IPS DF 6.9 (cell line): ENCODE measurements at places on chromosomes 16 and 17.

DNA sequence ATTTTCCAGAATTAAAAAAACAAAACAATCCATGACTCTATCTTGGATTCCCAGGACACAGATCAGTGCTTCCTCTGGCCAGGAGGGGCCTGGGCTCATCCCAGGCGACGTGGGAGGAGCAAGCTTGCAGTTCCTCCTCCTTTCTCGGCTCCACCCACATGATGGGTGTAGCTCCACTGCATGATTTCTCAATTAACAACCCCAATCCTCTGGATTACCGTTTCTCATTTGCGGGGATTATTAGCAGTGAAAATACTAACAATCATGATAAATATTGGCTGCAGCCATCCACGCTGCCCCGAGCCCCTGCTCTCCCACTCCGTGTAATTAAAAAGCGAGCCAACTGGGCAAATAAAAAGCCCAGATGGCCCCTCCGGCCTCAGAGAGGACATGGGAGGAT lies 46.4 kb upstream of the SDK2 start:
- DNase-seq = no peak

DNA sequence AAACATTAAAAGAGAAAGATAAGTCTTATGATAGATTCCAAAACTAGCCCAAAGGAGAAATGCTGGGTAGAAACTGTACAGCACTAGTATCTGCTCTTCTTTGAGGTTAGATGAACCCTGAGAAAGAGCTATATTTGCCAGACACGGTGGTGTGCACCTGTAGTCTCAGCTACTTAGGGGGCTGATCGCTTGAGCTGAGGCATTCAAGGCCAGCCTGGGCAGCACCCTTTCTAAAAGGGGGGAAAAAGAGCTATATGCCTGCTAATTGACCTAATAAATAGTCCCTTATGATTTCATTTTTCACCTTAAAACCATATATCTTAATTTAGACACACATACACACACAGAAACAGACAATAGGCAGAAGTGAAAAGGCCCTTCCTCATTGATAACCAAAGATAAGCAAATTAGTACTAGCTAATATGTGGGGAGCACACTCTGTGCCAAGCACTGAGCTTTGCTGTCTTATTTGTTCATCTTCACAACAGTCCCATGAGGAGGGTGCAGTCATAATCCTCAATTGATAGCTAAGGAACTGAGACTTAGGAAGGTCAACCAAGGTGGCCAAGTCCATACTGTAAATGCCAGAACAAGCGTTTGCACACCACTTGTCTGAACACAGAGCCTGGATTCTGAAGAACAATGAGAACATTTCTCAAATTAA lies 56.6 kb upstream of the NLK start:
- DNase-seq = no peak

GRCh38 chr17:63911657-63912100 lies 621 bp upstream of the CSHL1 start:
- no peak for DNase-seq

GRCh38 chr17:49552070-49552751 lies 23.5 kb upstream of the NXPH3 start:
- no peak for DNase-seq

DNA sequence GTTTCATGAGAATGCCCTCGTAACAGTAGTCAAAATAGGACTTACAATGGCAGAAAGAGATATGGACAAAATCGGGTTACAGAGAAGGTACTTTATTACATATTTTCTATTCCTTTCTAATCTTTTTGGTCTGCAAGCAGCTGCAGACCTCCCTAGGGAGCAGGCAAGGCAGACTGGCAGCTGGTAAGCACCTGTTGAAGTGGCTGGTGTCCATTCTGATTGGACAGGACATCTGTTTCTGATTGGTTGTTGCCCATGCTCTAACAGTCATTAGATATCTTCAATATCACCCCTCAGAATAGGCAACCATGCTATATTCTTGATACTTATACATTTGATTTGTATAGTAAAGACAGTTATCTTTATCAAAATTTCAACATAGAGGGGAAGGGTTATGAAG lies 606.3 kb downstream of the KCNJ2 start:
- DNase-seq = no peak

DNA sequence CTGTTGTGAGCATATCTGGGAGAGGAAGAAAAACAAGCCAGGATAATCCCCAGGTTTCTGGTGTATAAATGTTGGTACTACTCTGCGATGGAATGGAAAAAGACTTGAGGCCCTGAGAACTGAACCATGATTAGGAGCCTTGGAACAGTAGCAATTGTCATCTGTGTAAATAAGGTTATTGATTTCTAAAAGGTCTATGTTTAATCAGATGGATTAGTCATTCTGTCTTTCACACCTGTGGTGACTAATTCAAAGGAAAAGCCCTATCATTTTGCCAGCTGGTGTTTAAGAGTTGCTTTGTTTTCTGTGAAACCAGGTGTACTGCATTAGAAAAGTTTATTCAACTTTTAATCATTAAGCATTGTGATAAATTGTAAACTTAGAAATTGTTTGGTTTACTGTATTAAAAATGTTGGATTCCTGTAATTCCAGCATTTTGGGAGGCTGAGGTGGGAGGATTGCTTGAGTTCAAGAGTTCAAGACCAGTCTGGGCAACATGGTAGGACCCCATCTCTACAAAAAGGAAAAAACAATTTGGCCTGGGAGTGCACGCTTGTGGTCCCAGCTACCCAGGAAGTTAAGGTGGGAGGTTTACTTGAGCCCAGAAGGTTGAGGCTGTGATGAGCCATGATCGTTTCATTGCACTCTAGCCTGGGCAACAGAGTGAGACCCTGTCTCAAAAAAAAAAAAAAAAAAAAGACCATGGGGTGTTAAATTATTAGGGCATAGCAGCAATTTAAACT lies 29.0 kb upstream of the KPNB1 start:
- no peak for DNase-seq

DNA sequence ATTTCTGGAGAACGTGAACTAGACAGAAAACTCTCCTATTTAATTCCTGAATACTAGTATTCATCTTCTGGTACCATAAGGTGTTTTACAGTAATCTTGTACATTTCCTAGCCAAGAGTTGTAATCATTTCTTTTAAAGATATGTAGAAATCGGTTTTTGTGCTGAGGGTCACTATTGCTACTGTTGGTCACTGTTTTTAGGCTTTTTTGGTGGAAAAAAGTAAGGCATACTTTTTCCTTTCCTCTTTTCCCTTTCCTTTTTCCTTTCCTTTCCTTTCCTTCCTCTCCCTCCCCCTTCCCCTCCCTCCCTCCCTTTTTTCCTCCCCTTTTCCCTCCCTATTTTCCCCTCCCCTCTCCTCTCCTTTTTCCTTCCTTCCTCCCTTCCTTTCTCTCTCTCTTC lies 706.4 kb upstream of the GOT2 start:
- DNase-seq = no peak

DNA sequence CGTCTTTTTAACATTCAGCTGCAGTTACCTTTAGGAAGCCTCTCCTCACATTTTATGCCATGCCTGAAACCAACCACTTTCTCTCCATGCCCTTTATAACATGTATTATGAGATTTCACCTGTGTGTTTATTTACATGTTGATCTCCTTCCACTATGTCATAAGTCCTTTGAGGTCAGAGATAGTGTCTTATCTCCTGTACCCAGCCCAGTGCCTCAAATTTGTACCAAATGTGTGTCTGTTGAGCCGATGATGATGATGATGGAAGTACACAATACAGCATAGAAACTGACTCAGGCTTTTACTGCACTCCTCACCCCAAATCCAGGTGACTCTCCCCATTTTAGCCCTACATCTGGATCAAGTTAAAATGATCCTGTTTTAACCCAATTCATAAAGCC lies 179.5 kb upstream of the CACNG5 start:
- DNase-seq = no peak

- DNase-seq = no peak
These were observed 12.9 kb upstream of the WFIKKN1 start for GRCh38 chr16:617855-618254.

DNA sequence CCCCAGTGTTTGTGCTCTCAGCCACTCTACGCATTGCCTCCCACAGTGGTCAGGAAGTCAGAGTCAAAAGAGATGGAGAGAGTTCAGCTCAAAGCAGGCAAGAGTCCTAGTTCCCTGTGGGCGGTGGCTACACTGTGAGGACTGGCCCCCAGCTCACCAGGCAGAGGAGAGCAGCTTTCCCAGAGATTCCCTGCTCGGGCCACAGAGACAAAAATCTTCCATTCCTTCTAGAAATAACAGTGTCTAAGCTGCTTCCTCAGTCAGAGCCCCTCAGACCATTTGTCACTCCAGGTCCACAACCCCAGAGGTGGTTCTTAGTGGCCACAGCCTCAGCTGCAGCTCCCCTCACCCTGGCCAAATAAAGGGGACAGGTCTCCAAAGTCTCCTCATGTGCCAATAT lies 263.0 kb upstream of the RPL38 start:
- no peak for DNase-seq

DNA sequence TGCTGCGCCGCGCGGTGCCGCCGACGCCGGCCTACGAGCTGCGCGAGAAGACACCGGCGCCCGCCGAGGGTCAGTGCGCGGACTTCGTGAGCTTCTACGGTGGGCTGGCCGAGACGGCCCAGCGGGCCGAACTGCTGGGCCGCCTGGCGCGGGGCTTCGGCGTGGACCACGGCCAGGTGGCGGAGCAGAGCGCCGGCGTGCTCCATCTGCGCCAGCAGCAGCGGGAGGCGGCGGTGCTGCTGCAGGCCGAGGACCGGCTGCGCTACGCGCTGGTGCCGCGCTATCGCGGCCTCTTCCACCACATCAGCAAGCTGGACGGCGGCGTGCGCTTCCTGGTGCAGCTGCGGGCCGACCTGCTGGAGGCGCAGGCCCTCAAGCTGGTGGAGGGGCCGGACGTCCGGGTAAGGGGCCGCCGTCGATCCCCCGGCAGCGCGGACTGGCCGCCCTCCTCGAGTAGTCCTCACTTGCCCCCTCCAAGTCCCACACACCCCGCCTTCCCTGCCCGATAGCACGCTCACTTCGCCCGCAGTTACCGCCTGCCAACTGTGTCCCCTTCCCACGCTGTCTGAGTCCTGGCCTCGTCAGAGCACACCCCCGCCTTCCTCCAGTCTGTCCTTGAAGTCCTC lies 470 bp downstream of the MLYCD start:
- no peak for DNase-seq

DNA sequence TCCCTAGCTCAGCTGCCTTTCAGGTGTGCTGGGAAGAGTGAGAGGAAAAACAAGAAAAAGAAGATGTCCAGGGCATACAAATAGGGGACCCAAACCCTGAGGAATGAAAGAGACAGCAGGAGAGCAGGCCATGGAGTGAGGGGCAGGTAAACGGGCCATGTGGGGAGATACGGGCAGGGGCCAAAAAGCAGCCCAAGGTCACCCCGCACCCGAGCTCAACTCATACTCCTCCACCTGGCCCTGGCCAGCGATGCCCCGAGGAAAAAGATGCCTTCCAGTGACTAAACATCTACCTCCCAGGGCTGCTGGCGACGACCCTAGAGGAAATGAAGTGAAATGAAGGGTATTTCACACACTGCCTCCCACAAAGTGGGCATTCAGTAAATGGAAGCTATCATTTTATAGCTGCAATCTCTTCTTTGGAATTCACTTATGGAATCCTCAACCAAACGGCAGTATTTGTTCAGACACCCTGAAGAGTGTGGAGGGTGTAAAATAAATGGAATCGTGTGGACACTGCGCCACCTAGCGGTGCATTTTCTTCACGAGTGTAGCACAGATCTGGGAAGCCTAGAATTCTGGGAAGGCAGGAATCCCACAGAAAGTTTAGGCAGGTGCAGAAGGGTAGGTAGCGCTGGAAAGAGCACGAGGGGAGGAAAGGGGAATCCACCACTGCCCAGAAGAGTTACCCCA lies 14.9 kb downstream of the ELAC2 start:
- no peak for DNase-seq

GRCh38 chr16:80984124-80984892 lies 22.4 kb downstream of the CMC2 start:
- DNase-seq = no peak

- DNase-seq = no peak
These were observed 23.0 kb upstream of the NAT9 start for GRCh38 chr17:74799097-74799496.

GRCh38 chr17:83069931-83070742 lies 9.3 kb upstream of the METRNL start:
- DNase-seq = no peak

GRCh38 chr17:36086791-36087190 lies 3.2 kb downstream of the CCL3 start:
- DNase-seq = no peak

DNA sequence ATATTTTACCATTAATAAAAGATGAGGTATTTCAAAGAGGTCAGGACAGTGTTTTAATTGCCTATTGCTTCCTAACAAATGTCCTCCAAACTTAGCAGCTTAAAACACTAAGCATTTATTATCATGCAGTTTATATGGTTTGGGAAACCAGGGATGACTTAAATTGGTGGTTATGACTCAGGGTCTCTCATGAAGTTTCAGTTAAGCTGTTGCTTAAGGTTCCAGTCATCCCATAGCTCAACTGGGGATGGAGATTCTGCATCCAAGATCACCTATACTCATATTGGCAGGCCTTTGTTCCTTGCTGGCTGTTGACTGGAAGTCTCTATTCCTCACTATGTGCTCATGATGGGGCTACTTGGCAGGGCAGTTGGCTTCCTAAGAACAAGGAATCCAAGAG lies 1329.9 kb upstream of the GOT2 start:
- DNase-seq = no peak

DNA sequence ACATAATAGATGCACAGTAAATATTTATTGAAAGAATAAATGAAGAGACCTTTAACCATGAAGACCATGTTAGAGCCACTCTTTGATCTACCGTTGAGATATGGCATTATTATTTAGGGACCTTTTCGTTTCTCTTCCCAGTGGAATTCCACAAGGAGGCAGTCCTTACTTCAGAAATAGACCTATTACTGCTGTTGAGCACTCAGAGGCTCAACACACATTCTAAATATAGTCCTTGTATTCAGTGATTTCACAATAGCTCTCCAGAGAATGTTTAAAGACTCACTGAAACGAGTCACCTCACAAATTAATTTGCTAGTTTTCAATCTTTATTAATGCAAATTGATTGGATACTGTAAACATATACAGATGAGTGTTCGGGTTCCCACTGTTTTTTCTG lies 603.8 kb downstream of the CDH8 start:
- no peak for DNase-seq

GRCh38 chr17:17937201-17937853 lies 34.9 kb downstream of the TOM1L2 start:
- no peak for DNase-seq

DNA sequence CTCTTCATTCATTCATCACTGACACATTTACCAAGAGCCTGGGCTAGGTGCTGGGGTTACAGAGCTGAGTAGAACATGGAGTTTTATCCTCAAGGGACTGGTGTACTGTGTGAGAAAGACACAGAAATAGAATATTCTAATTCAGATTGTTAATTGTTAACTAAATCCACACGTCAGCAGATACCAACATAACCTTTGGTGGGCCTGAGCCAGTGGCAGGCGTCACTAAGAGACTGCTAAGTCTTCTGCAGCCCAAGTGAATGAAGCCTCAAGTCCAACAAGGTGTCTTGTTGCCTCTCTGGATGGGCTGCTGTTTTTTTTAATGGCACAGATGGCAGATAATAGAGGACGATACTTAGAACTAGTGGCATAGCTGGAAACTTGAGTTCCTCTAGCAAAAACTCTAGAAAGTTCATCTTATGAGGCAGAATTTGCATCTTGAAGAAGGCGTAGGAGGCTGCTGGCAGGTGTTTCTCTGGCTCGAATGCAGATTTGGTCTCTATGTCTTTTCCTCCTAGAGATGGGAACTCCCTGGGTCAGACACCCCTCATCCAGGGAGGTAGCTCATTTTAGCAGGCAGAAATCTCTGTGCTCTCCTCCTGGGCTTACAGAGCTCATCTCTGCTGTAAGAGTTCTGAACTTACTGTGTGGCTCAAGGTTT lies 179.5 kb downstream of the NTN1 start:
- no peak for DNase-seq

GRCh38 chr17:27746881-27747280 lies 53.4 kb downstream of the NOS2 start:
- no peak for DNase-seq
